ENCODE measurements at places on chromosomes 6 and 20.

GRCh38 chr20:18284805-18285533 lies 3.4 kb upstream of the ZNF133 start:
- DNase-seq = no peak

- DNase-seq = no peak
Observed at GRCh38 chr6:56764081-56764566, 121.4 kb upstream of the DST start.

GRCh38 chr20:48791666-48792071 lies 36.1 kb downstream of the PREX1 start:
- no peak for DNase-seq

- no peak for DNase-seq
Observed at GRCh38 chr6:153963352-153963751, 75.7 kb upstream of the OPRM1 start.

DNA sequence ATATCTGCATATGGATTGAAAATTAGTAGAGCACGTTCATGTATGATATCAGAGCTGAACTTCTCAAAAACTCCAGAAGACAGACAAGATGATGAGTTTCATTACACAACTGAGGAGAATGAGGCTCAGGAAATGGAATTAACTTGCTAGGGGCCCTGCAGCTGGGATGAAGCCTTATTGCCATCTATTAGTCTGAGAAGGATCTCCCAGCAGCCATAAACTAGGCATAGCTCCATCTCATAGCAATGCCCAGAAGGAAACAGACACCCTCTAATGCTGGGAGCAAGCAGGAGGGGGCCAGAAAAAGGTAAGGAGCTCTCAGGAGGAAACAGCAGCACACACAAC lies 18.0 kb downstream of the TFEB start:
- DNase-seq = no peak

DNA sequence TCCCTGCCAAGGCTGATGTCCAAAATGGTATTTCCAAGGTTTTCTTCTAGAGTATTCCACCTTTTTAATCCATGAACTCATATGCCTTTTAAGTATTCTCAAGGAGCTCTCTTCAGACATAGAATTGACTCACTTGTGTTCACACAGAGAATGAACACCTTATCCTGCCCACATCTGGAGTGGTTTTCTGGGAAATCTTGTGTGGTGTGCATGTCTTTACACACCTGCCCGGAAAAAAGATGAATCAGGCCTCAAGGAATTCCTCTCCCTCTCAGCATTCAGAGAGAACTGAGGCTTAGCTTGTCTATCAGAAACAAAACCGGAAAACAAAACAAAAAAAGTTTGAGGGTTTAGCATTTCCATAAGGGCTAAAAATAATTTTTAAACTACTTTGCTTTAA lies 148.8 kb downstream of the TFAP2A start:
- no peak for DNase-seq

DNA sequence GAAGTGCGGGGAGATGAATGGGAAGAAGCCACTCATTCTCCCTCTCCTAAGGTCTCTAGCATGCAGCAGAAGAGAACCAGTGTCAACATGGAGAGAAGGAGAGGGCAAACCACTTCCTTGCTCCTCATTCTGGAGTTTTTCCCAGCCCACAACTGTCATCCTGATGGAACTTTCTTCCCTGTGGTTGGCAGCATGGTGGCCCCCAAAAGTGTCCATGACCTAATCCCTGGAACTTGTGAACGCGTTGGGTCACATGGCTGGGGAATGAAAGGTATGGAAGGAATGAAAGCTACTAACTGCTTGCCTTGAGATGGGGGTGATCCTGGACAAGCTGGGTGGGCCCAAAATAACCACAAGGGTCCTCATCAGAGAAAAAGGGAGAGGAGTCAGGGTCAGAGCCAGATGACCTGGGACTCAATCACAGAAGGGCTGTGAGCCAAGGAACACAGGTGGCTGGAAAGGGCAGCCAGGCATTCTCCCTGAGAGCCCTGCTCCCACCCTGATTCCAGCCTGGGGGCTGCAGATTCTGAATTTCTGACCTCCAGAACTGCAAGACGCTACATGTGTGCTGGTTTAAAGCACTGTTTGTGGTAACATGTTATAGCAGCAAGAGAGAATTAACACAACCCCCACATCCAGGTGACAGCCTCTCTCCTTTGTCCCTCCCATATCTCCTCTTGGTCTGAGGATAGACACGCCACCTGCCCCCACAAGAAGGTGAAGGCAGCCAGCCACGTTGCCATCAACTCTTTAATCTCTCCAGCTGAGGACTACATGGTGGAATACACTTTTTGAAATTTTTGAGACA lies 63.2 kb downstream of the PYGB start:
- no peak for DNase-seq

GRCh38 chr6:131998255-131998982 lies 47.2 kb upstream of the CCN2 start:
- no peak for DNase-seq

- no peak for DNase-seq
Observed at GRCh38 chr20:2697768-2698167, 5.2 kb downstream of the EBF4 start.

- no peak for DNase-seq
Observed at GRCh38 chr6:56944661-56945060, 10.2 kb upstream of the BEND6 start.

- DNase-seq = no peak
Observed at GRCh38 chr6:56370127-56370540, 122.8 kb upstream of the COL21A1 start.

DNA sequence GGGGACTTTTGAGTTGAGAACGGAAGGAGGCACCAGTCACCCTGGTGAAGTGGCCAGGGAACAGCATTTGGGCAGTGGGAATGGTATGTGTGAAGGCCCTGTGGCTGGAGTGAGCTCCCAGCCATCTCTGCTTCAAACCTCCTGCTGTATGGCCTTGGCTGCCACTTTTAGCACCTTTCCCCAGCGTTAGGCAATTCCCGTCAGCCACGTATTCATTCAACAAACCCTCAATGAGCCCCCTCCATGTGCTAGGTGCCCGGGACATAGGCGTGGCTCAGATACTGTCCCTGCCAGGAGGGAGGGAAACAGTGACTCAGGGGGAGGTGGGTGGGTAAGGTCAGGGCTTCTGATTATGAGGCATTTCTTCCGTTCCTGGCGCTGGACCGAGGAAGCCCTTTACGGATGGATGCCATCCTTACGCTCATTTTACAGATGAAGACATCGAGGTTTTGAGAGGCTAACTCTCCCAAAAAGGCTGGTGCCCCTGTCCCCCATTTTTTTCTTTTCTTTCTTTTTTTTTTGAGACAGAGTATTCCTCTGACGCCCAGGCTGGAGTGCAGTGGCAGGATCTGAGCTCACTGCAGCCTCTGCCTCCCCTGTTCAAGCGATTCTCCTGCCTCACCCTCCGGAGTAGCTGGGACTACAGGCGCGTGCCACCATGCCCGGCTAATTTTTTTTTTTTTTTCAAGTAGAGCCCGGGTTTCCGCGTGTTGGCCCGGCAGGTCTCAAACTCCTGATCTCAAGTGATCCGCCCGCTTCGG lies 37.5 kb downstream of the SRC start:
- DNase-seq = no peak

DNA sequence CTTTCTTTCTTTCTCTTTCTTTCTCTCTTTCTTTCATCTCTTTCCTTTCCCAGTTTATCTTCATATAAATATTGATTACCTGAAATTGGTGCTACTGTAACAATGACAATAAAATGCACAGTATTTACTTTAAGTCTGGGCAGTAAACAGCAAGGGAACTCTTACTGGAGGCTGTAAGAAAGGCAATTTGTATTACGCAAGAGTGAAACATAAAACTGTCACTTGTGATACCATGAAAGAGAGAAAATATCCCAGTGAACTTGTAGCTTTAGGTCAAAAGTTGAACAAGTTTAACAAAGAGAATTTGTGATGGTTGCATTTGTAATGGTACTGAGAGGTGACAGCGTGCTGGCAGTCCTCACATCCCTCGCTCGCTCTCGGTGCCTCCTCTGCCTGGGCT lies 80.0 kb downstream of the EYS start:
- no peak for DNase-seq

GRCh38 chr6:156262014-156262413 lies 515.2 kb upstream of the ARID1B start:
- DNase-seq = no peak
